ENCODE measurements at places on chromosomes 12 and 14.

DNA sequence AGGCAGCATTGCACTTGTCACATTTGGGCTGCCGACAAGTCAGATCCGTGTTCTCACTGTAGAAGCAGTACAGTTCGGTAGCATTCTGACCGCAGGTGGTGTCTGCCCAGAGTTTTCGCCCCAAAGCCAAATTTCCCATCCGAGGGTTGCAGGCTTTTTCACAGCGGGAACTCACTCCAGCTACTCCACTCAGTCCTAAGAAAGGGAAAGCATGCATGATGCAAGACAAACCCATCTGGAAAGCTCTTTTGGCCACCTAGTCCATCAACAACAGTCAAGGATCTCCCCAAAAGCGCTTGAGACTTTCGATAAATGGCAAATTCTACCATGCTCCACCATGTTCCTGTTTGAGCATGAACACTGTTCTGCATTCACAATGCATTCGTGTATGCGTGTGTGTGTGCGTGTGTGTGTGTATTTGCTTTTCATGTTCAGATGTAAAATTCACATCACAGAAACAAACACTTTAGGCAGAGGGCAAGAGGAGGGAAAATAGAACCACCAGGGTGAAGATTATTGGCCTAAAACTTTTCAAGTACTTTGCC is 3.2 kb downstream of the NTN4 start:
- DNase-seq, result no peak

DNA sequence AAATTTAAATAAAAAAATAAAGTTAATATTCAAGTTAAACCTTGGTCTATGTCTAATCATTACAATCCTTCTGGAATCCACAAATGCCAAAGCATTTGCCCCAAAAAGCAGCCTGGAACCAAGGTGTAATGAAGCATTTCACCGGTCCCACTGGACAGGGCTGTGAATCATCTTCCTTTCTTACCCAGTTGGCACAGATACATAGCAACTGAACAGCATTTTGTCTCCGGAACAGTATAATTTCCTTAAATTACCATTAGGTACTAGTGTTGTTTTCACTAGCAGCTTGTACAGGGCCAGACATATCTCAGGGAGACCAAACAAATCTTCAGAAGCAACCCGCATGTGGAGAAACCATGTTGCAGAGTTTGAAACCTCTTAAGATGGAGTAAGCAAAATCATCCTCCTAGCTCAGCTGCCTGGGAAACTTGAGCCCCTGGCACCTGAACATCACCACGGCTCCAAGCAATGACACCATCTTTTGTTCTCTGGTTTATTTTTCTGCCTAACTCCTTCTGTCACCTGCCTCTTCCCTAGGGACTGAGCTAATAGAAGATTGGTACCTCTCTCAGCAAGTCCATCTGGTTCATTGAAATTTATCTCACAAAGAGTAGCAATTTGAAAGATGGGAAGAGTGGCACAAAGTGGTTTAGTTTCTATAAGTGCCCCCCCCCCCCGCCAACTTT is 17.9 kb upstream of the MDM1 start:
- no peak for DNase-seq

- DNase-seq, result no peak
Observed at GRCh38 chr12:77401064-77401769, 335.8 kb upstream of the E2F7 start.

GRCh38 chr12:98456576-98457573 is 58.5 kb upstream of the TMPO start:
- DNase-seq, result no peak

DNA sequence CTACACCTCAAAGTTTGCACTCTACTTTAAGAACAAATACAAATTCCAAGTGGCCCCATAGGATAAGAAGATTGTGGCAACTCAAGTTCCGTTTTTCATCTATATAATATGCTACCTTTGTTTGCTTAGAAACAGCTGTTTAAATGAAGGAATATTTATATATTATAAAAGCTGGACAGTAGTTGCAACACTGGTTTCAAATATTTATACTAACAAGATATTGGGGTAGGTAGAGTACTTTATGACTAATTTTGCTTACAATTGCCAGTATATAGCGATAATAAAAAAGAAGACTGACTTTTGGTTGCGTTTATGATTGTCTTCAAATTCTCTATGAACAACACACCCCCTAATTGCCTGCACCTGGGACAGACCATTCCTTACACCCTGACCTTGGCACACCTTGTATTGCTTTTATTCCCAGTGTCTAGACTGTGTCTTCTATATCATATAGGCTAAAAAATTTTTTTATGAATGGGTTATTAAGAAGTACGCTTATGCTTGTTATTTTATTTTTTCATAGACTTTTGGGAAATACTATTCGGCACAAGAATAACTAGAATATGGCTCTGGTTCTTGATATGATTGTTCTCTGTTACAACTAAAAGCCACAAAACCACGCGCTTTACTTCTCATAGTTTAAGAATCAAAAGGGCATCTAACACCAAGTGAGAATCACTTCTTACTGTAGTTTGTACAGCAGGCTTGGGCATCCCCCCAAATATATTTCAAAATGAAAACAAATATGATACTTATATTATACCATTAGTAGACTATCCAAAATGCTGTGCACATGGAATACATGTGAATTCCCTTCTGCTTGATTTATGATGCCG is 455.4 kb upstream of the DCN start:
- no peak for DNase-seq

DNA sequence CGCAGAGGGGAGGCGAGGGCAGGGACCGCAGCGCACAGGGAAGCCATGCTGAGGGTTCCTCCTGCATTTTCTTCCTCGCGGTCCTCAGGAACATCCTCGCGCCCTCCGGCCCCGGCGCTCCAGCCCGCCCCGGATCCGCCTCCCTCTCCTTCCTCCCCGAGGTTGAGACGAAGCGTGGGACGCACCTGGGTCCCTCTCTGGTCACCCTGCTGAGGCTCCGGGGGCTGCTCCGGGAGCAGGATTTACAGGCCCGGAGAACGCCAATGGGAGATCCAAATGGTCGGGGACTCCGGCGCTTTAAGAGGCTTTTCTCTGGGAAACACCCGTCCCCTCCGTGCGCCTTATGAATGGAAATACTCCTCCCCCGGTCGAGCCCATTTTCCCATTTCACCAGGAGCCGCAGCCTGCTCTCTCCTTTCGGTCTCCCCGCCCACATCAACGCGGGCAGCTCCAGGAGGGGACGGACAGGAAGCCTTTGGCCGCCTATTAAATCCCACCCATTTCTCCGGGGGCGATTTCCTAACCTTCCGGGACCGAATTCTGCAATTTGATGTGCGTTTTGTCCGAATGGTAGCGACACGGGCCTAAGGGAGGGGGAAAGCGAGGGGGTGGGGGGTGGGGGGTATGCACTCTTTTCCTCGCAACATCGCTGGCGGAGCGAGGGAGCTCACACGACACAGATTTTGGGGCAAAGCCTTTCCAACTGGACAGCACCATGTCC is at the start of gene UNC79:
Gene UNC79, plus strand, starts transcription at position 625 of the 721 bp plus-strand sequence. Its CDS starts 91 bp downstream, at position 716.
- DNase-seq, result no peak

DNA sequence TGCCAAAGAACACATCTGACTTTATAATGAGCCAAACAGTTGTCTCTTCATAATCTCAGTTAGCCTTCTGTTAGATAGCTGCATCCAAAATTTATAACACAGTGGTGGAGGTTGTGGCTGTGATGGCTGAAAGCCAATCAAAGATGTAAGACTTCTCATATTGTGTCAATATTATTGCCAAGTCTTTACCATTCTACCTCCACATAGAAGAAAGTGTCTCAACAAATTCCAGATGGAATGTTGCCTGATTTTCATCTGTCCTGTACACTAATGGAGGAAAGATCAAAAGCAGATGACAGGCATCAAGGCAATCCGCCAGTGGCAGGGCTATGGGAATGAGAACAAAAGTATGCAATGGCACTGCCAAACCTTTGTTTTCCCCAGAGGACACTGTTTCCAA is 813.1 kb upstream of the NOVA1 start:
- peak; percentile 53 for DNase-seq

- DNase-seq, result no peak
Observed at GRCh38 chr12:60967128-60967527, 1293.1 kb upstream of the USP15 start.

DNA sequence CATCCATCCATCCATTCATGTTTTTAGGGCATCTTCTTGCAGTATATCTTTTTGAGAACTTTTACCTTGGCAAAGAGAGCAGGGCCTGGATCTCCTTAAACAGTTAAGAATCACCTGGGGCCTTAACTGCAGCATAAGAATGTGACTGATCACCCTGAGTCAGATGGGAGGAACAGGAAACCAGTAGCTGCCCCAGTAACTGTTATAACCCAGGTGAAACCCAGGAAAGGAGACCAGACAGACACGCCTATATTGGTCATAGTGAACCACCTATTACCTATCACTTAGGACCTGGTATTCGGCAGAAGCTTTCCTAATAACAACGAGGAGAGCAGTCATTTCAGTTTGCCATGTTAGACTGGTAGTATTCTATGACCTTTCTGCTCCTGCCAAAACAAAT is 43.4 kb upstream of the NR2C1 start:
- no peak for DNase-seq

- DNase-seq, result no peak
Observed at GRCh38 chr14:29458547-29458946, 469.1 kb downstream of the PRKD1 start.

DNA sequence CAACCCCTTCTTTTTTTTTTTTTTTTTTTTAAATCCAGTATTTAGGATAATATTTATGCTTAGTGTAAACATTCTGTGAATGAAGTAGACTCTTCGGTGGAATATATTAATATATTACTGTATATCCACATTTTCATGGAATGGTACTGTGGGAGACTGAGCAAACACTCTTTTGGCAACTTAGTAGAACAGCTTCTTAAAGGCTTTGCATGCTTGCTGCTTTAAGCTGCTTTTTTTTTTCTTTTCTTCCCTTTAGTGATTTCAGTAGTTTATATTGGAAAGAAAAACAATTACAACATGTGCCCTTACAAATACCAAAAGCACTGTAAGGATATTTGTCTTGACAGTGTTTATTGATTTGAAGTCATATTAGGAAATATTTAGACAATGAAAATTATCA is 78.9 kb downstream of the AEBP2 start:
- no peak for DNase-seq

DNA sequence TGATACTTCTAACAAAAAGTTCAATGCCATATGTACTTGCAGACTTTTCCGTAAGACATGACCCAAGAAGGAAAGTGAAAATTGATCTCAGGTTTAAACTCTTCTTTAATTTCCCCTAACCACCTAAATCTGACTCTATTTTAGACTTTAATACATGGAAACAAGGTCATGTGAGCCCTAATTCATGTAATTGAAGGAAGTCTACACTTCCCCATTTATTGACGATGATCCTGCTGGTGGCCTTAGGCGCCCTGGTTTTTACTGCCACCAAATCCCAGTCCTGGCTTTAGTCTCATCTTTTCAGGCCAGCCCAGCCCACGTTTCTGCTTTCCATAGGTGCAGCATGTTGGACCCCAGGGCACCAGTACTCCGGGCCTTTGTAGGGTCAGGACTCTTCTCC is 157.9 kb downstream of the PELI2 start:
- no peak for DNase-seq

DNA sequence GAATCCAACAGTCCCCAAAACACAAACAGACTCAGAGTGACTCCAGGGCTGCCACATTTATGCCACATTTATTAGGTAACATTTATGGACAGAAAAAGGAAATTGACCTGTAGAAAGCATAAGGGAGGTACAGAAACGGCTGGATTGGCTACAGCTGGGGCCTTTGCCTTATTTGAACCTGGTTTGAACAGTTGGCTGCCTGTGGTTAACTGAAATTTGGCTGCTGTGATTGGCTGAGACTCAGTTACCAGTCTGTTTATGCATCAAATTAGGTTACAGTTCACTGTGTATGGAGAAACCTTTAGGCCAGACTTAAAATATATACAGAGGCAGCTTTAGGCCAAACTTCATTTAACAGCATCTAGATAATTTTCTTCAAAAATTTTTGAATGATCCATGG is 27.8 kb upstream of the PCNX1 start:
- DNase-seq, result no peak

DNA sequence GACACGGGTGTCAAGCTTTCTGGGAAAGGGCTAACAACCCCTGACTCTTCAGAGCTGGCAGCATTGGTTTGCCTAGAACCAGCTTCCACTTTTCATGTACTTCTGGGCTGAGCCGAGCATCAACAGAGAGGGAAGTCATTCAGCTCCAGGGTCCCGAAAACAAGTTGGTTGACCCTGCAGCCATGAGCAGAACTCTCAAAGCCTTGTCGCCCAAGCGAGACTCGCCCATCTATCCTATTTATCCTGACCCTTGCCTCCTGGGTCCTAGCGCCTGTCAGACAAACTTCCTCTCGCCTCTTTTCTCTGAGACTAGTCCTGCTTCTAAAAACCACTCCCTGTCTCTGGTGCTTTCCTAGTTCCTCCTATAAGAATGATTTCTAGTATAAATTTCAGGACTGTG is 47.9 kb downstream of the ASCL4 start:
- DNase-seq, result no peak

GRCh38 chr12:20018406-20018805 is 349.9 kb upstream of the PDE3A start:
- DNase-seq, result no peak

DNA sequence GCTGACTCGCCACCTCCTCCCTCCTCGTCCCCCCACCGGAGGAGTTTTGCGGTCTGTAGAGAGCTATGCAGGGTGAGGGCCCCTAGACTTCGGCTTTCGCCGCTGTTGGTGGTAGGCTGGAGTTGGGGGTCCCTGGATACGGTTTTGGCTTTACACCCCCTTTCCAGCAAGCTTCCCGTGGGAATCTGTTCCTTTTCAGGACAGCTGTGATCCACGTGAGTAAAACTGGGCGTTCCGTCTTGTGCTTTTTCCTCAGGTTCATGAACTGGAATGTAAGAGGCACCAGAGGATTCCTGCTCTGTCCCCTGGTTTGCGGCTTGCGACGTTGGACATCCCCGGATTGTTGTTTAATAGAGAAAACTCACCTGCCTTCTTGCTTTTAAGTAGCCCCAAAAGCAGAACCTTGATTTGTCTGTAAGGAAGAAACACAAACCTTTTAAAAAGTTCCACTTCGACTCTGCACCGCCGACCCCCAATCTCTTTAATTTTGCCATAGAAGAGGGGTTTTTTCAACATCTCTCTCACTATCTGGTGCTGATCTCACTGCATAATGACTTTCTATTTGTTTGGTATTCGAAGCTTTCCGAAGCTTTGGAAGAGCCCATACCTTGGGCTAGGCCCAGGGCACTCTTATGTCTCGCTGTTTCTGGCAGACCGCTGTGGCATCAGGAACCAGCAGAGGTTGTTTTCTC is 490 bp downstream of the PRORP start:
- DNase-seq, result no peak
